ENCODE measurements at places on chromosomes 13 and 19. TPM values are rescaled to one million over a fixed set of nuclear protein-coding genes. Genes with fewer than 3 reads are reported as not detected.

GRCh38 chr19:41960973-41961372, 1.9 kb upstream of the RABAC1 start:
- DNase-seq: no peak

- no peak for DNase-seq
These were observed 4.3 kb upstream of the JUNB start for GRCh38 chr19:12786952-12787351.

DNA sequence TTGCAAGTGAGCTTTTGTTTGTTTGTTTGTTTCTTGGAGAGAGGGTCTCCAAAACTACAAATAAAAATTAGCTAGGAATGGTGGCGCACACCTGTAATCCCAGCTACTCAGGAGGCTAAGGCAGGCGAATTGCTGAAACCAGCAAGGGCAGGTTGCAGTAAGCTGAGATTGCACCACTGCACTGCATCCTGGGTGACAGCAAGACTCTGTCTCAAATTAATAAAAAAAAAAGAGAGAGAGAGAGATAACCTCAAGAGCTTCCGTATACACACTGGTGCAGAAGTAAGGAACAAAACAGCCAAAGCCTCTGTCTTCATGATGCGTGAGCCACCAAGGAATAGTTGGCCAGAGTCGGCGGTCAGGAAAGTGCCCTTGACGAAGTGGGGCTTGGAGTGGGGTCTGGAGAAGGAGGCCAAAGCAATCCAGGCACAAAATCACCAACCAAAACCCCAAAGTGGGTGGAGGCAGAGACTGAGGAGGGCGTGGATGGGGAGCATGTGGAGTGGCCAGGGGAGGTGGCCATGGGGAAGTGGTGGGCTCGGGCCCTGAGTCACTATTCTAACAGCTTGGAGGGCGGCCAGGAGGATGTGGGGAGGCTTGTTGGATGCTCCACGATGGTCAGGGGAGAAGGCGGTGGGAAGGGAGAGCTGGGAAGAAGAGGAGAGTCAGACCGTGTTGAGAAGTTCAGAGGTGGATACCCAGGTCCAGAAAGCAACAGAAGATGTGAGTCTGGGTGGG, 21.2 kb upstream of the TOMM40 start:
- no peak for DNase-seq

DNA sequence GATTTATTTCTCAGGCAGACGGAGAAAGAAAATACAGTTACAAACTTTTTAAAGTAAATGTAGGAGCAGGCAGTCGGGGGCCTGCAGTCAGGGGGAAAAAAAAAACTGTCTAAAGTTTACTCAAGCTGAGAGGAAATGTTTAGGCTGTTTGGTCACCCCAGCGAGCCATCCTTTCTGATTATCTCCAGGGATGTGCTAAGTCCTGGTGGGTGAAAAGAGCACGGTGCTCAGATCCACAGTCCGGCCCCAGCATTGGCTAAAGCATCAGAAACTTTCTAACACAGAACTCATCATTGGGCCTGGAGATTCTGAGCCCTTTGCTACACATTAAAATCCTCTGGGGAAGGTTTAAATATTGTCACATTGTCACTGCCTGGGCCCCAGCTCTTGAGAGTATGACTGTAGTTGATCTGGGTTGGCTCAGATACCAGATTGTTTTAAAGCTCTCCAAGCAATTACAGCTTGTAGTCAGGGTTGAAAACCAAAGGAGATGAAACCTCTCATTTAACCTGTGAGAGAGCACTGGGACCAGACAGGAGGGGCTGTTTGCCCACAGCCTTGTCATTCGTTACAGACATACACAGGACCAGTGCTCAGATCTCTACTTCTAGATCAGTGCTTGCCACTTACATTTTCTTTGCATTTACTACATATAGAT, 131.1 kb upstream of the HTR2A start:
- no peak for DNase-seq

GRCh38 chr13:42981317-42981716, 10.7 kb downstream of the EPSTI1 start:
- no peak for DNase-seq

Gene IL17D
- polyA plus RNA-seq: 10.1 TPM

- DNase-seq: peak; percentile 50
These were observed 661 bp upstream of the MIR17HG start for GRCh38 chr13:91346850-91347201.

DNA sequence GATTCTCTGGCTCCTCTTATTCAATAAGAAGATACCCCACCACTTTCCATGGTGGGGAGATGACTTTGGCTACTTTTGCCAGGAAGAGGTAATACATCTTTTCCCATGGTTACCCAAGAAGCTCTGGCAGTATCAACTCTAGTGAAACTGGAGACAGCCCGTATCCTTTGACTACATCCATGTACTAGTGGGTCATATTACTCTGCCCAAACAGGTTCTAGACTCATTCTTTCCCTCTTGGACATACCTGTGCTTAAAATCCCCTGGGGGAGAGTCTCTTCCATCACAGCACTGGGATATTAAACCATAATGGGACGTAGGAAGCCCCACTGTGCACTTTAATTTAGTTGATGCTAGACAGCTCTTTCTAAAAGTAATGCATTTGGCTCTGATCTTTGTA, 144.7 kb upstream of the KLF12 start:
- DNase-seq: no peak

DNA sequence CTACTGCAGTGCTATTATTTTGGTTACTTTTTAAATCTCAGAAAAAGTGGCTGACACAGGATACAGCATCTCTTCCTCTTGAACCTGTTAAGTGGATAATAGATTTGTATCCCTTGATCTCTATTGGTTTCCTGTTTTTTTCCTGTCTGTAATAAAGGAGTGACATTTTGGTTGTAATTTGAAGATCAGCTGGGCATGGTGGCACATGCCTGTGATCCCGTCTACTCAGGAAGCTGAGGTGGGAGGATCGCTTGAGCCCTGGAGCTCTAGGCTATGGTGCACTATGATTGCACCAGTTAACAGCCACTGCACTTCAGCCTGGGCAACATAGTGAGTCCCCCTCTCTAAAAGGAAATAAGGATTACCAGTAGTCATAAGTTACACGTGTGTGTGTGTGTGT, 46.8 kb downstream of the METTL21C start:
- DNase-seq: no peak

Gene ZNF345
- 19.5 TPM for polyA plus RNA-seq

GRCh38 chr19:38514812-38515633, 81.5 kb downstream of the RYR1 start:
- DNase-seq: peak; percentile 64

GRCh38 chr19:9487016-9487415, 11.4 kb downstream of the ZNF560 start:
- no peak for DNase-seq

DNA sequence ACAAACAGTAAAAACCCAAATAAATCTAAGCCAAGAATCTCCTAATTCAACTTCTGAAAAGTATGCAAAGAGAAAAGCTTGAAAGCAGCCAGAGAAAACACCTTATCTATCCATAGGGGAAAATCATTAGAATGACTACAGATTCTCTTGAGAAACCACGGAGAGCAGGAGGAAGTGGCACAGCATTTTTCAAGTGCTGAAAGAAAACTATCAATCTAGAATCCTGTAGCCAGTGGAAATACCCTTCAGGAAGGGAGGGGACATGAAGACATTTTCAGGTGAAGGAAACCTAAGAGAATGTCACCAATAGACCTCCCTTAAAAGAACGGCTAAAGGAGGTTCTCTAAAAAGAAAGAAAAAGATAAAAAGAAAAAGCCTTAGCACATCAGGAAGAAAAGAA, 66.2 kb upstream of the XPO4 start:
- DNase-seq: no peak

DNA sequence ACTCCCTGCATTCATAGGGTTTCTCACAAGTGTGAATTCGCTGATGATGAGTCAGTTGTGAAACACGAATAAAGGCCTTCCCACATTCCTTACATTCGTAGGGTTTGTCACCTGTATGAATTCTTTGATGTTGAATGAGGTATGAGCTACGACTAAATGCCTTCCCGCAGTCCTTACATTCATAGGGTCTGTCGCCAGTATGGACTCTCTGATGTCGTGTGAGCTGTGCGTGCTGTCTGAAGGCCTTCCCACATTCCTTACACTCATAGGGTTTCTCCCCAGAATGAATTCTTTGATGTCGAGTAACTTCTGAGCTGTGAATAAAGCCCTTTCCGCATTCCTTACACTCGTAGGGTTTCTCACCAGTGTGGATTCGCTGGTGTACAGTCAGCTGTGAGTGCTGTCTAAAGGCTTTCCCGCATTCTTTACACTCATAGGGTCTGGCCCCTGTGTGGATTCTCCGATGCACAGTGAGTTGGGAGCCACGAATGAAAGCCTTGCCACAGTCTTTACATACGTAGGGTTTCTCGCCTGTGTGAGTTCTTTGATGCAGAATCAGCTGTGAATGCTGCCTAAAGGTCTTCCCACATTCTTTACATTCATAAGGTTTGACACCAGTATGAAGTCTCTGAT, 30.5 kb upstream of the COX7A1 start:
- no peak for DNase-seq

DNA sequence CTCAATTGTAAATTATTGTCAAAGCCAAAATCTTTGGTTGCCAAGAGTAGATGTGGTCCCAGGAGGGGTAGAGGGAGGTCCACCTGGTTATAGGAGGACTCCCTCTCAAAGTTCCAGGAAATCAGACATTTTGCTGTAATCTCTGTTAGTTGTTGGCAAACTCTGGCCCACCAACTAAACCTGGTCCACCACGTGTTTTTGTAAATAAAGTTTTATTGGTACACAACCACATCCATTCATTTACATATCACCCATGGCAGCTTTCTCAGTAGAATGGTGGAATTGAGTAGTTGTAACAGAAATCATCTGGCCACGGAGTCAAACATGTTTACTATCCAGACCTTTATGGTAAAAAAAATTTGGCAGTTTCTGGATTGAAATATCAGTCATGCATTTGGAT, 70.6 kb downstream of the ZNF557 start:
- DNase-seq: no peak

- DNase-seq: no peak
These were observed 743 bp downstream of the RDH8 start for GRCh38 chr19:10013834-10014618.

GRCh38 chr19:52741951-52742485, 7.2 kb upstream of the ZNF611 start:
- no peak for DNase-seq

Gene ZNF665
- polyA plus RNA-seq: 10.7 TPM

- no peak for DNase-seq
These were observed 10.3 kb downstream of the RASA3 start for GRCh38 chr13:114122127-114122511.

DNA sequence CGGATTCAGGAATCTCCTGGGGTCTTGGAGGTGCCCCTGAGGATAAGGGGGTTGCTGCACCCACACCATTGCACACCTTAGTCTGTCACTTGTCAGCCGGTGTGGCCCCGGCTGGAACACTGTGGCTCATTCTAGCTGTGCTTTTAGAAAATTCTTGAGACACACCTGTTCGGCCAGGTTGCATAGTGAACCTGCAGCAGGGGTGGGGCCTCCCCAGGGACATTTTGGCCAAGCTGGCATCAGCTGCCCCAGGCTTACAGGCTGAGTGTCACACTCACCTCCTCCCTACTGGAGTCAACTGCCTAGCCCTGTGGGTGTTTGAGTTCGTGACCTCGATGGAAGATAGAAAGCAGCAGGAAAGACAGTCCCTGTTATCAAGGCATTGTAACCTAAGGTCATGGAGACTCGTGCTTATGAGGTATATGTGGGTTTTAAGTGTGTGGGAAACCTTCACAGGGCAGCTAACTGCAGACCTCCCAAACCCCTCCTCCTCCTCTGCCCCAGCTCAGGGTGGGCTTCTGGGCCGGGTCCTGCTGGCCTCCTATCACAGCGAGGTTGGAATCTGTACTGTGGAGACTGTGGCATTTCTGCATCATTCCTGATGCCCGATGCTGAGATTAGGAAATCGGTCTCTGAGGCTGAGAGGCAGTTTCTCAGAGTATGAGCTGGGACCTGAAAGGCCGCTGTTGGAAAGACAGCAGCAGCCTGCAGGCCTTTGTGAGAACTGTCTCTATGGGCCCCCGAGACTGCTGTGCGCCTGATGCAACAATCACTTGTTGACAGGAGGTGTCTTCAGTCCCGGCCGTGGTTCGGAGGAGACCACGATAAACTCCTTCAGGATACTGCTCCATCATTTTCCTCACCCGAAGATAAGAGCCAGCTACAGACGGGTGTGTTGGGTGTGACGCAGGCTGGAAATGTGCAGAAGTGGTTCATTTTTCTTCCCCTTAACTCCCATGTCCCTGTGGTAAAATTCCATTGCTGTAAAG, 72.2 kb downstream of the ATP11A start:
- DNase-seq: no peak

DNA sequence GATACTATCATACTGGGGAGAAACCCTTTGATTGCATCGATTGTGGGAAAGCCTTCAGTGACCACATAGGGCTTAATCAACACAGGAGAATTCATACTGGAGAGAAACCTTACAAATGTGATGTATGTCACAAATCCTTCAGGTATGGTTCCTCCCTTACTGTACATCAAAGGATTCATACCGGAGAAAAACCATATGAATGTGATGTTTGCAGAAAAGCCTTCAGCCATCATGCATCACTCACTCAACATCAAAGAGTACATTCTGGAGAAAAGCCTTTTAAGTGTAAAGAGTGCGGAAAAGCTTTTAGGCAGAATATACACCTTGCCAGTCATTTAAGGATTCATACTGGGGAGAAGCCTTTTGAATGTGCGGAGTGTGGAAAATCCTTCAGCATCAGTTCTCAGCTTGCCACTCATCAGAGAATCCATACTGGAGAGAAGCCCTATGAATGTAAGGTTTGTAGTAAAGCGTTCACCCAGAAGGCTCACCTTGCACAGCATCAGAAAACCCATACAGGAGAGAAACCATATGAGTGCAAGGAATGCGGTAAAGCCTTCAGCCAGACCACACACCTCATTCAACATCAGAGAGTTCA, 12.9 kb upstream of the ZNF470 start:
- DNase-seq: no peak

DNA sequence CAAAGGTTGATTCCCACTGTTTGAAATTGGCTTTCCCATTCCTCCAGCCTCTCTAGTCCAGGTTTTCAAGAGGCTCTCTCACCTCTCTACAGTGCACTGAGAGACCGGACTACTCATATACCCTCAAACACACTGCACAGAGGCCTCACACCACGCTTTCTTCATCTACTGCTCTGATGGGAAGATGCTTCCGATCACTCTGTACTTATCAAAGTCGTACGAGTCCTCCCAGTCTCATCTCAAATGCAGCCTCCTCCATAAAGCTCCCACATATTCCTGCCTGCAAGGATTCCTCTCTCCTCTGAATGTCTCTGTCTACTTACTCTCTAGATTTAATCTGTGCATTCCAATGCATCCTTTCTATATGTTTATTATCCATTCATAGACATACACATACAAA, 164.4 kb downstream of the EFNB2 start:
- DNase-seq: no peak

DNA sequence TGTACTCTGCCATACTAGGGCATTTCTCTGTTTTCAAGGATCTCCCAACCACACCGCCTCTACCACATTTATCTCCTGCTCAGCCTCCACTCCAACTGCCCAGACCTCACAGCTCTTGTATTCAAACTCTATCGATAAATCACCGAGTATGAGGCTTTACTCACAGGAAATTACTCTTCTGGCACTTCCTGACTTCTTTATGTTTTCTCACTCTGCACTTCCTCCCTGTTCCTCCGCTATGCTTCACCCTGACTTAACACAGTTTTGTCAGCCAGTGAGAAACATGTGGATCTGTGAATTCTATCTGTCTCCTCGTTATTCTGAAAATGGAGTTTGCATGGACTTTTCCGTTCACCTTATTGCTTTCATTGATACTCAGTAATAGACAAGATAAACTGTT, 2.6 kb upstream of the CARD8 start:
- DNase-seq: no peak

GRCh38 chr13:112688560-112689302, 1.1 kb upstream of the ATP11A start:
- no peak for DNase-seq

Gene ZNF20
- 6.1 TPM for polyA plus RNA-seq
